Muscle of arm (tissue), 14 donors: ENCODE measurements at places on chromosomes 6 and 20.

DNA sequence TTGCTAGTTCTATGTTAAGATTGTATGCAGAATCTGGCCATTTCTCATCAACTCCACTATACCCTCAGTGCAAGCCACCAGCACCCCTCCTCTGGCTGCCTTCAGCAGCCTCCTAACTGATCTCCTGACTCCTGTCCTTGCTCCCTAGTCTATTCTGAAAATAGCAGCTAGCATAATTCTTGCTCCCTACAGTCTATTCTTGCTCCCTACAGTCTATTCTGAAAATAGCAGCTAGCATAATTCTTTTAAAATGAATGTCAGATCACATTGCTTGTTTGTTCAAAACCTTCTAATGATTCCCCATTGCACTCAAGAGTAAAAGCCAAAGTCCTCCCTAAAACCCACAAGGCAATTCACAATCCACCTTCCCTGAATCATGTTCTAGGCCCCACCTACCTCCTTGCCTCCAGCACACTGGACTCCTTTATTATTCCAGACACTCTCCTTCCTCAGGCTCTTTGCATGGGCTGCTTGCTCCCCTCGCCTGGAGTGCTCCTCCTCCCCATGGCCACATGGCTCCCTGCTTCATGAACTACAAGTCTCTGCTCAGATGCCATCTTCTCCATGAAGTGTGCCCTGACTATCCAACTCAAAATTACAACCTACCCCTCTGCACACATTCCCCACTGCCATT lies 164.2 kb upstream of the TNFAIP3 start:
- DNase-seq, result no peak

GRCh38 chr6:33758815-33759216 lies 12.1 kb upstream of the IP6K3 start:
- no peak for DNase-seq

GRCh38 chr6:121522771-121523386 lies 87.4 kb downstream of the GJA1 start:
- no peak for DNase-seq

- peak; percentile 17 for DNase-seq
Measured at GRCh38 chr20:54086507-54087039, 16.2 kb upstream of the BCAS1 start.
